GM12865 (cell line): ENCODE measurements at places on chromosomes 3 and 15.
A peak's percentile ranks its signal among the peaks of the same experiment; 100 is the strongest.

DNA sequence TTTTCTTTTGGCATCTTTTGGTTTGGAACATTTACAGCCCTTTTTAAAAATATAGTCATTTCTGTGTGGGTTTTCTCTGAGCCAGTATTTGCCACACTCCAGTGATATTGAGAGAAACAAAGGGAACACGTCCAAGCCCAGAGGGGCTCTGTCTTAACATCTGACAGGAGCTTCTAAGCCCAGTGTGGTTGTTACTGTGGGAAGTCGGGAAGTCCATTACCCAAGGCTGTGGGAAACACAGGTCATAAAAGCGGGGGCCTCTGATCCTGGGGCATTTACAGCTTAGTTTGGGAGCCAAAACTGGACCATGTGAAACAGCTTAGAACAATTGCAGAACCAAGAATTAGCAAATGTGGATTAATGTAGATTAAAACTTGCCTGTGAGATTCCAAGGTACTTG, 123.0 kb downstream of the PTPRG start:
- no peak for DNase-seq

- DNase-seq: no peak
Measured at GRCh38 chr3:9142362-9142761, 107.1 kb downstream of the SRGAP3 start.

- peak; percentile 18 for DNase-seq
Measured at GRCh38 chr3:150348500-150348899, 59.6 kb upstream of the TSC22D2 start.

DNA sequence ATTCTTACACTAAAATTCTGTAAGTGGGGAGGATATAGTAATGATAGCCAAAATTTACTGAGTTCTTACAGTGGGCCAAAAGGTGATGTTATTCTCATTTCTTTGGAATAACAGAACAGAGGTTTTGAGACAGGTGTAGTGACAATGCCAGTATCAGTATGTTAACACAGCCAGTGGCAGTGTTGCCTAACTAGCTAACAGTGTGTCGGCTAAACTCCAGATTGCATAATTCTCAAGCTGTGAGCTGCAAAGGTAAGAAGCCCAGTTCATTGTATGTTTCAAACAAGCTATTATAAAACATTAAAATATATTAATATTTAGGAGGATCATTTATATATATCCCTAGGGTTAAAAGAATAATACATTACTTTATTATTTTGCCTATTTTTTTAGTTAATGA, 920 bp downstream of the SLC15A2 start:
- no peak for DNase-seq
